ENCODE measurements at places on chromosomes 4 and X. TPM values are rescaled to one million over a fixed set of nuclear protein-coding genes. Genes with fewer than 3 reads are reported as not detected.

The FAM236C gene
- not detected for total RNA-seq

The WDFY3 gene
- 50.7 TPM for total RNA-seq

The HSD17B13 gene
- not detected for total RNA-seq

The NUDT10 gene
- total RNA-seq, result 23.8 TPM

The TMPRSS11F gene
- total RNA-seq, result not detected

The CXCL9 gene
- not detected for total RNA-seq

The GNPDA2 gene
- total RNA-seq, result 4.8 TPM

The ANOS1 gene
- 57.8 TPM for total RNA-seq

The VSIG1 gene
- total RNA-seq, result 1.6 TPM

The HERC5 gene
- total RNA-seq, result 20.7 TPM

The FNIP2 gene
- 13.0 TPM for total RNA-seq

The CFP gene
- total RNA-seq, result 2.4 TPM

The OTUD6A gene
- 0.17 TPM for total RNA-seq

The NSG1 gene
- total RNA-seq, result 56.6 TPM

The GPR143 gene
- 18.5 TPM for total RNA-seq

The SCML2 gene
- total RNA-seq, result 21.3 TPM

The HSFX4 gene
- total RNA-seq, result not detected

The ENPEP gene
- 0.61 TPM for total RNA-seq

The FAM47E gene
- total RNA-seq, result 1.3 TPM

The GNRHR gene
- not detected for total RNA-seq

The CITED1 gene
- total RNA-seq, result 2.2 TPM

The CYTL1 gene
- 9.8 TPM for total RNA-seq

The SPARCL1 gene
- 0.78 TPM for total RNA-seq

The PDE6B gene
- total RNA-seq, result 4.5 TPM

The RNF212 gene
- total RNA-seq, result 3.4 TPM

The HDX gene
- total RNA-seq, result 10.2 TPM

The MAGEA10 gene
- total RNA-seq, result not detected

The MAGEE1 gene
- 10.2 TPM for total RNA-seq

The ABCG2 gene
- total RNA-seq, result 3.4 TPM

The CXCL3 gene
- 5.2 TPM for total RNA-seq

Measured in H1 (cell line).